ENCODE measurements at places on chromosomes 11 and 22. TPM values are rescaled to one million over a fixed set of nuclear protein-coding genes. Genes with fewer than 3 reads are reported as not detected.

DNA sequence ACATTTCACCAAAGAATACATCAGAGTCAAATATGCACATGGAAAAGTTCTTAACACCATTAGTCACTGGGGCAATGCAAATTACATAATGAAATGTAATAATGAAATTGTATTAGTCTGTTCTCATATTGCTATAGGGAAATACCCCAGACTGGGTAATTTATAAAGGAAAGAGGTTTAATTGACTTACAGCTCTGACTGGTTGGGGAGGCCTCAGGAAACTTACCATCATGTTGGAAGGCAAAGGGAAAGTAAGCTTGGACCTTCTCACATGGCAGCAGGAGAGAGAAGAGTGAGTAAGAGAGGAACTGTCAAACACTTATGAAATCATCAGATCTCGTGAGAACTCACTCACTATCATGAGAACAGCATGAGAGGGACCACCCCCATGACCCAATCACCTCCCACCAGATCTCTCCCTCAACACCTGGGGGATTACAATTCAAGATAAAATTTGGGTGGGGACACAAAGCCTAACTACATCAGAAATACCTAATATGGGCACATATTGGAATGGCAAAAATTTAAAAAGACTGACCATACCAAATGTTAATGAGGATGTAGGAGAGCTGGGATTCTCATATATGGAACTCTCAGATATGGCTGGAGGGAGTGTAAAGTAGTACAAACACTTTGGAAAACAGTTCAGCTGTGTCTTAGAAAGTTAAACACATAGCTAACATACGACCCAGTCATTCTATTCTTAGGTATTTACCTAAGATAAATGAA is 65.1 kb upstream of the CD44 start:
- no peak for DNase-seq
- H3K4me3 ChIP-seq = no peak overlapping the region
- peaks cover 57% of the 10 kb centered on the region for H3K4me1 ChIP-seq
- no peaks in the 10 kb centered on the region for H3K27me3 ChIP-seq
- H3K36me3 ChIP-seq = peaks cover 40% of the 10 kb centered on the region
- H3K27ac ChIP-seq = no peak overlapping the region

DNA sequence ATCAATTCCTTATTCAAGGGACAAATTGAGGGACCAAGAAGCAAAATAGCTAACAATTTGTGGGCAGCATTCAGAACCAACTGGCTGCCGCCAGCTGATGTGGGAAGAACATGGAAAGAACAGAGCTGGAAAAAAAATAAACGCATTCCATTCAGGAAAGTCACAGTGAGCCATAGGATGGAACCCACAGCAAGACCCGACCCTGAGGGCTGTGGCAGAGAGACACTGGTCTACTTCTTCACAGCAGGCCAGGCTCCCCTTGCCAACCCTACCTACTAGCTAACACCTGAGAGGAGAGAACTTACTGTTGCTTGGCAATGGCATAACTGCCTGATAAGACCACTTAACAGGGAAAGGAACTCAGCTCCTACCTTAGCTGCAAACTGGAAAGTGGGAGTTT is 123.5 kb upstream of the APOA1 start:
- H3K4me3 ChIP-seq = no peak overlapping the region
- DNase-seq = no peak
- peaks cover 15% of the 10 kb centered on the region for H3K36me3 ChIP-seq
- H3K27me3 ChIP-seq = no peaks in the 10 kb centered on the region

- H3K27me3 ChIP-seq = peaks cover 2% of the 10 kb centered on the region
- peaks cover 30% of the 10 kb centered on the region for H3K4me1 ChIP-seq
- no peak for DNase-seq
- H3K4me3 ChIP-seq = no peak overlapping the region
- no peaks in the 10 kb centered on the region for H3K36me3 ChIP-seq
Measured at GRCh38 chr11:128198216-128198772, 389.1 kb downstream of the ETS1 start.

Gene NNMT
- total RNA-seq = not detected

DNA sequence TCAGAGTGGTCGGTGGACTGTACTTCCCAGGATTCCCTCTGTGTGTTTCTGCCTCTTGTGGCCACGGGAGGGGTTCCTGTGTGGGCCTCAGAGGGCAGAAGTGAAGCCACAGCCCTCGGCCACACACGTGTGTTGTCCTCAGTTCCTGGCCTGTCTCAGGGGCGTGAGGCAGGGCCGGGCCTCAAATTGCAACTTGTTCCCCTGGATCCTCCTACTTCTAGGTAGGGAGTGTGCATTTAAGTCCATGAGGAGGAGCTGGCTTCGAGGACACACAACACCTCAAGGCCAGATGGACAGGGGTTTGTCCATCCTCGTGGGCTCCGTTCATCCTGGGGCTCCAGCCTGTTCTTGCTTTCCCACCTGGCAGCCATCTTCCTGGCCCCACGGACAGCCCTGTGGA is 573.0 kb downstream of the TBC1D22A start:
- no peaks in the 10 kb centered on the region for H3K27me3 ChIP-seq
- H3K36me3 ChIP-seq = no peaks in the 10 kb centered on the region
- H3K4me3 ChIP-seq = no peak overlapping the region

Gene MIF
- 730 TPM for total RNA-seq

Gene RFPL1
- not detected for total RNA-seq

DNA sequence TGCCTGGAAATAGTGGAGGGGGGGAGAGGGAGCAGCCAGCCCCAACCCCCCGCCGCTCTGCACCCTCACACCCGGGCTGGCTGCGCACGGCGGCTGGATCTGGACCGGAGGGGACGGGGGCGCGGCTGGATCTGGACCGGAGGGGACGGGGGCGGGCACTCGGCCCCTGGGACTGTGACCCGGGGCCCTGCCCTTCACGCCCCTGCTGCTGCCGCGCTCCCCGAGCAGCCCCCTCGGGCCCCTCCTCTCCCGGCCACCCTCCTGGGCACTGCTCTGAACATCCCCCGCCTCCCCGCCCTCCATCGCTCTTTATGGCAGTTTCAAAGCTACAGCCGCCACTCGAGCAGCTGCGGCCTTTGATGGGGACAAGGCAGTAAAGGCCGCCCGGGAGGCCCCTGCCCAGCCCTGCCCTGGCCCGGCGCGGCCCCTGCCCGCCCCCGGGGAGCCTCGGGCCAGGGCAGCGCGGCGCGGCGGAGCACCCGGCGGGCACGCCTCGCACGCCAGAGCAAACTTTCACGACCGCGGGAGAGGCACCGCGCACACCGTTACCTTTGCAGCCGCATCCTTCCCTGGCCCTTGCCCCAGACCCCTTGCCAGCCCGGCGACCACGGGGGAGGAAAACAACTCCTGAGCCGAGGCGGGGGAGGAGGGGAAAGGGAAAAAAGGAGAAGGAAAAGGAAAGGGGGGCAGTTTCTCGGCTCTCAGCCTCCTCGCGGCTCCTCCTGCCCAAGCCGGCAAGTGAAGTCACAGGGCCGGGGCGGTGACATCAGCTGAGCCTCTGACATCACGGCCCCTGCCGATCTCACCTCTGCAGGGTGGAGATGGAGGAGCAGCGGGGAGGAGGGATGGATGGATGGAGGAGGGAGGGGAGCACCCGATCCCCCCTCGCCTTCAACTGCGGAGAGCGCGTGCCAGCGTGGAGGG is 13.1 kb upstream of the TCF20 start:
- peak overlapping the region; percentile 38 for H3K4me3 ChIP-seq
- peak overlapping the region; percentile 31 for H3K27ac ChIP-seq
- peaks cover 13% of the 10 kb centered on the region for H3K27me3 ChIP-seq
- peaks cover 37% of the 10 kb centered on the region for H3K4me1 ChIP-seq
- DNase-seq = peak; percentile 37

GRCh38 chr11:44351898-44352498 is 42.1 kb upstream of the ALX4 start:
- no peak for DNase-seq
- H3K27ac ChIP-seq = no peak overlapping the region
- H3K4me1 ChIP-seq = no peaks in the 10 kb centered on the region
- H3K36me3 ChIP-seq = no peaks in the 10 kb centered on the region

DNA sequence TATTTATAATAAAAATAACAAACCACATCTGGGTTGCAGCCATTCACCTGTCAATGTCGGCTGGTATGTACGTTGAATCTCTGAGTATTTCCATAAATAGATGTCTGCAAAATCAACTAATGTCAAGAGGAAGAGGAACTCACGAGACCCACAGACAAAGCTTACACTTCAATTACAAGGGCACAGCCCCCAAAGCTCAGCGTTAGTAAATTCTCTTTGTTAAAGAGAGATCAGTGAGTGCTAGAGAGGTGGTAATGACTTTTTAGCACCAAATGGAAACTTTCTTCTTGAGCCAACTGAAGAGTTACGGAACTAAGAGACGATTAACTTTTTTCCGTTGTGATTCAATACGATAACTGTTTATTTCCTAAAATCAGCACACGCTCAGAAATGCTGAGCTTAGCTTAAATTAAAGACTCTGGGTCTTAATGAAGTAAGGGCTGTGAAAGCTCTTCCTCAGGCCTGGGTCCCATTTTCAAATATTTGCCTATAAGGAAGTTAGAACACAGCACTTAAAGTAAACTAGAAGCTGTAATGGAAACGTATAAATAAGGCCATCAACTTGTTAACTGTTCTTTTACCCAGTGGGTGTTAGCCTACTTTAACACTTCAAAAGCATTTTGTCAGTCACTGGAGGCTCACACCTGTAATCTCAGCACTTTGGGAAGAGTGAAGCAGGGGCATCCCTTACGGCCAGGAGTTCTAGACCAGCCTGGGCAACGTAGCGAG is 22.8 kb upstream of the TFIP11 start:
- no peak for DNase-seq
- H3K4me3 ChIP-seq = no peak overlapping the region
- H3K27me3 ChIP-seq = no peaks in the 10 kb centered on the region
- H3K27ac ChIP-seq = no peak overlapping the region
- peaks cover 6% of the 10 kb centered on the region for H3K4me1 ChIP-seq

Gene HOATZ
- total RNA-seq = not detected

Gene SYT9
- not detected for total RNA-seq

Data from activated CD4-positive, alpha-beta T cell treated with anti-CD3 and anti-CD28 coated beads, Interleukin-2, amount 10 ng/mL, durations not matched to agents 7 days and 5 days (primary cell).